CD4-positive, alpha-beta T cell treated with Interleukin-6 at 100 ng/mL for 8 hours (primary cell): ENCODE measurements at places on chromosomes 2 and 18.
A peak's percentile ranks its signal among the peaks of the same experiment; 100 is the strongest.

- DNase-seq = no peak
Measured at GRCh38 chr2:18656048-18656447, 66.7 kb upstream of the NT5C1B start.

DNA sequence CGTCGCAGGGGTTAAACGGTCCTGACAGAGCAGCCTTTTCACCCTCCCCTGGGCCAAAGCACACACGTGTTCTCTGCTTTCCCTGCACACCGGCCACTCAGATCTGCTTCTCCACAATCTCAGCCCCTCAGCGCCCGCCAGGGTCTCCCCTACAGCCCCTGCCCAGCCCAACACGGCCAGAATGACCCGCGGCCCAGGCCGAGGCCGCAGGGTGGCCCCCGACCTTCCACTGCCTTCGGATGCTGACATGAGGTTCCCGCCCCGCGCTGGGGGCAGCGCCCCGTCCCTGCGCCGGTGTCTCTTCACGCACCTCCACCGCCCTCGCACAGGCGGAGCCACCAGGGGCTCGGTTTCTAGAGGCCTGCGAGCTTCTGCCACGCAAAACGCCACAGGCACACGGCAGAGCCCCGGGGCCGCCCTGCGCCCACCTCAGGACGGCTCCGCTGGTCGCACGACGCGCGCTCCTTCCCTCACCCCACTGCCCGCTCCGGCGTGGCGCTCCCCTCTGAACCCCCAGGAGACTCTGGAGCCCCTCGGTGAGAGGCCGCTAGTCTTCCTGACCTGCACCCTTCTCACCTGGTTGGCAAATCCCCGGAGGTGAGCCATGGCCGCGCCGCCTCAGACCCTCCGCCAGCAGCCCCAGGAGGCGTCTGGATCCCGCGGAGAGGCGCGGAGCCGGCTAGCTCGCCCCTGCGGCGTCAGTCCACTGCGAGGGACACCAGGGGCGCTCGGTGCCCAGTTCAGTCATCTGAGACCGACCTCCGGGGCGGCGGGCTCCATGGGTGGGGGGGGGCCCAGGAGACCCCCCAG lies 749 bp downstream of the STK25 start:
- DNase-seq = no peak

GRCh38 chr2:215900843-215901242 lies 112.5 kb downstream of the MREG start:
- DNase-seq = no peak

- no peak for DNase-seq
Measured at GRCh38 chr18:12776821-12777471, 74.1 kb downstream of the PSMG2 start.

GRCh38 chr18:45379903-45380302 lies 235.4 kb upstream of the SLC14A2 start:
- no peak for DNase-seq

GRCh38 chr18:6221602-6222014 lies 193.1 kb downstream of the L3MBTL4 start:
- DNase-seq = no peak

DNA sequence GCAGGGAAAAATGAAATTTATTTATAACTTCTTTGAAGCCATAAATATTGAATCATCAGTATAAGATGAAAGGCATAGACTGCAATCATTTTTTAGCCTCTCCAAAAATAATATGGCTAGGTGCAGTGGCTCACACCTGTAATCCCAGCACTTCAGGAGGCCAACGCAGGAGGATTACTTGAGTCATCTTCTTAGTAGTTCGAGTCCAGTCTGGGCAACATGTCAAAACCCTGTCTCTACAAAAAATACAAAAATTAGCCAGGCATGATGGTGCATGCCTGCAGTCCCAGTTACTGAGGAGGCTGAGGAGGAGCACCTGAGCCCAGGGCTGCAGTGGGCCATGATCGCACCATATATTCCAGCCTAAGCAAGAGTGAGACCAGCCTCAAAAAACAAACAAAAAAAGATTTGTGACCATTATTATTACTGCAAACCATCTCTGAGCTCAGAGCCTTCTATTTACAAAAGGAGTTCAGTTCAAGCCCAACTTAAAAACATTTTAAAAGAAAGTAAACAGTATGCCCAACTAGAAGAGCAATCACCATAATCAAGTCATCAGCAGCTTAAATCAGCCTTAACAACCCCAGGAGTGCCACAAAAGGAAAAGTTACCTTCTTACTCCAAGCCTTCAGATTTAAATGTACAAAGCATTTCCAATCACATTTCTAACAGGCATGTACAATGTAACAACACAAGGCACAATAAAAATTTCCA lies 37.5 kb downstream of the KCNG3 start:
- DNase-seq = no peak

GRCh38 chr2:26352892-26353291 lies 6.3 kb upstream of the ADGRF3 start:
- DNase-seq = no peak

- no peak for DNase-seq
Measured at GRCh38 chr2:16334886-16335603, 330.6 kb downstream of the CYRIA start.

GRCh38 chr2:52956766-52957165 lies 810.8 kb upstream of the CHAC2 start:
- DNase-seq = no peak

DNA sequence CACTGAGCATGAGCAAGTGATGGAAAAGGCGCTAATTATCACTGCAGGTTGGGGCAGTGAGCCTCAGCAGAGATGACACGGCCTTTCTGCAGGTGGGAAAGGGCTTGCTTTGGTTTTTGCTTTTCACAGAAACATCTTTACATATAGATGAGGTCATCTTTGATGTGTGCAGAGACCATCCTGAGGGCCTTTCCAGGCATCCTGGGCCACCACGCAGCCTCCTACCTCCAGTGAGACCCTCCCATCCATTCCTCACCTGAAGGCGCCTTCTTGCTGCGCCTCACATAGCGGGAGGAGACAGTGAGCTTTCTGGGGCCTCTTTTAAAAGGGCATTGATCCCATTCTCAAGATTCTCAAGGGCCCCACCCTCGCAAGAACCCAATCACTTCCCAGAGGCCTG lies 235.3 kb upstream of the RAB6C start:
- DNase-seq = no peak

DNA sequence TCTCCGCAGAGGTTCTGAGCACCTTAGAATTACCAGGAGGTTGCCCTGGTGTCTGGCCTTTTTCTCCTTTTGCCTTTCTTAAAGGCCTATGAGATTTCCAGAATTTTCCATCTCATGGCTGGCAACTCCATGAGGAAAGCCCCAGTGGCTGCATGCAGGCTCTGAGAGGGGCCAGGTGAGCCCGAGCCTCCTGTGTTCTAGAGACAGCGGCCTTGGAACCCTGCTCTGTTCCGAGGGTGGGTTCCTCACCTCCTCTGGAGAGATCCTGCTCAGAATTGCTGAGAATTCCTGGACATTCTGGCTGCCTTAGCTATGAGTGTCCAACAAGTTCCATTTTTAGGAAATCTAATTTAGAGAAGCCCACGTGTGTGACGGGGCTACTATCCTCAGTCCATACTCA lies 35.7 kb upstream of the HPCAL1 start:
- DNase-seq = no peak

DNA sequence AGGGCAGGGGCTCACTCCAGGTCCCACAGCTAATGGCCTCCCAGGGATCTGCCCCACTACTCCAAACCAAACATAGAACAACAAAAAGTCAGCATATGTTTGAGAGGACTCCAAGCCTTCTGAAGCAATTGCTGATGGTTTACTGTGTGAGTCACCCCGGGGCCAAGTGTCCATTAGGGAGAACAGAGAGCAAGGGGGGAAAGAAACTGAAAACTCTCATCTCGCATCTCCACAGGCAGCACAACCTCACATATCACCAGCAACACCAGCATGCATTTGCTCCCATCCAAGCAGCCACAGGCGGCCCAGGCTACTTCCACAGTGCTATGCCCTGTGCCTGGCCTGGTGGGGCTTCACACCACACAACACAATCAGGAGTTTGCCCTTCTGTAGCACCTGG lies 39.1 kb downstream of the CYRIA start:
- DNase-seq = no peak

GRCh38 chr2:28344756-28345373 lies 47.8 kb upstream of the FOSL2 start:
- DNase-seq = no peak

DNA sequence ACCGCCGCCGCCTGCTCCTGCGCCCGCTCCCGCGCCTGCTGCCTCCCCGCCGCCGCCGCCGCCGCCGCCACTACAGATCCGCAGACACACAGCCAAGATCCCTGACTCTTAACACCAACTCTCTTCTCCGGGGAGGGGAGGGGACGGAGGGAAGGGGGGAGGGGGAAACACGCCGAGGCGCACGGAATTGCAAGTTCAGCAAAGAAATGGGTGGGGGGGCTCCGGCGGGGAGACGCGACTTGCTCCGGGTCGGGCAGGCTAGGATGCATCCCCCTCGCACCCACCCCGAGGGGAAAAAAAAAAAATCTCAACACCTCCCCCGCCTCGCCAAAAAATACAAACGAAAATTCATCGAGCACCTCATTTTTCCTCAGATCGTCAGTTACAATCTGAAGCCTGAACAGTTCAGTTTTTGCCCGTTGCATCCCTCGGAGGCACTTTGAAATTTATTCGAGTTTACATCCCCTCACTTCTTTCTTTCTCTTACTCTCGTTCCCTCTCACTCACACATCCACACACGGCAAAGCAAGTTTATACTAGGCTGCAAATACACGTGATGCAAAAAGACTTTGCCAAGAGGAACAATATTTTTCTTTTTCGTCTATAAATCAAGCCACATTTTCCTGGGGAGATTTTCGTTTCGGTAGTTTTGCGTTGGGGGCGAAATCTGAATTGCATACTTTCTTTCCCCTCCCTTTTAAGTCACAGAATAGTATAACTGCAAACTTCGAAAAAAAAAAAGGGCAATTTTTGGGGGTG lies at the start of gene TCF4:
TSS of gene TCF4 (minus strand) at position 82 of the 759 bp plus-strand sequence. CDS start 1,076 bp downstream, outside the sequence.
- DNase-seq = no peak

GRCh38 chr2:133378928-133379549 lies 189.2 kb downstream of the NCKAP5 start:
- no peak for DNase-seq

DNA sequence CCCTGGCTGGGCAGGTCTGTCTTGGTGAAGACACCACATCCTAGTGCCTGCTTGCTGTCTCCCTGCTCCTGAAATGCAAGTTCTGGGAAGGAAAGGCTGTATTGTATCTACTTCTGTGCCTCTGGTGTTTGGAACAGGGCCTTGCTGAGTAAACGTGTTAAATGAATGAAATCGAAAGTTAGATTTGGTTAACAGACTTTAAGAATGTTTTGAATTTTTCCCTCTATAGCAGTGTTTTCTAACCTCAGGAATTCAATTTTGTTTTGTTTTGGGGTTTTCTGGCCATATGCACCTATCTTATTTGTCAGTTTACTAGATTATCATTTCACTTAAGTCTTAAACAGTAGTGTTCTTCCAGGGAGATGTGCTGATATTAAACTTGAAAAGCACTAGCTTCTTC lies 20.7 kb downstream of the FARP2 start:
- DNase-seq = no peak

DNA sequence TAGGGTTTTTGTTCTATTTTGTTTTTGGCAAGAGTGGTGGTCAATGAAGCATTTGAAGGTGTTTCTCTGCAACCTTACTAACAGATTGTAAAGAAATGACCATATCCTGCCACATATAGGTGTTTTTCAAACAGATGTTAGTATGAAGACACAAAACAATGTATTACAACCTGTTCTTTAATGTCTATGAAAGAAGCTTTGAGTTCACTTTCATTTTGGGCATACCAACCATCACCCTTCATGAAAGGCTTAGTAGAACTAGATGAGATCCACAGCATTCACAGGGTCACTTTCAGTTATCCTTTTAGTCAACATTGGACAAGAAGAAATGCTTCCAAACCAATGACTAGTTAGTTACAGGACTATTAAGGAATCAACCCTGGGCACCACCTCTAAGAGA lies 95.1 kb downstream of the EHBP1 start:
- DNase-seq = no peak

- DNase-seq = no peak
Measured at GRCh38 chr18:61694236-61694635, 198.6 kb downstream of the RNF152 start.

GRCh38 chr2:135257383-135258090 lies 205.4 kb downstream of the RAB3GAP1 start:
- no peak for DNase-seq

DNA sequence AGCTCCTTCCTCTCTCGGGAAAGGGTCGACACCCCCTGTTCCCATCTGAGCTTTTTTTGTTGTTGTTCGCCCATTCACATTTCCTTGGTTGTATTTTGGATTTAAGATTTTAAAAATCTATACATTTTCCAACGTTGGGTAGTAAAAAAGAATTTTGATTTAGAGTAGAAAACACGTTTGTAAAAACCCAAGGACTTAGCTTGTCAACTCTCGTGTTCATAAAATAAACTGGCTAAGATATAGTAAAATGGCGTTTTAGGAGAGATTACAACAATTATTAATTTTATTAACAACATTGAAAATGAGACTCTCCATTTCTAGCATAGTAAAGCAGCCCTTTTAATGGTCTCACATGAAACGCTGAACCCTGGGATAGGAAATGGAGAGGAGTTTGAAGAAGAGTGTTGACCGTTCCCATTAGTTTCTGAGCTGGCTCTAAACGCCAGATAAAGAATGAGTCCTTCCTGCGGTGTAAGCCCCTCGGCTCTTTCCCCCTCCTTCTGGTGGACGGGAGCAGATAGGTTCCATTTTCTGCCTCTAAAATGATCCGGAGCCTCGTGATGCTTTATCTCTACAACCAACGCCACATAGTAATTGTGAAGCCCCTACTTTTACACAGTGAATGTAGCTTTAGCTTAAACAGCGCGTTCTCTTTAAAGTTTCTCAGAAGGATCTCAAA lies 24.0 kb upstream of the ZNF516 start:
- no peak for DNase-seq

DNA sequence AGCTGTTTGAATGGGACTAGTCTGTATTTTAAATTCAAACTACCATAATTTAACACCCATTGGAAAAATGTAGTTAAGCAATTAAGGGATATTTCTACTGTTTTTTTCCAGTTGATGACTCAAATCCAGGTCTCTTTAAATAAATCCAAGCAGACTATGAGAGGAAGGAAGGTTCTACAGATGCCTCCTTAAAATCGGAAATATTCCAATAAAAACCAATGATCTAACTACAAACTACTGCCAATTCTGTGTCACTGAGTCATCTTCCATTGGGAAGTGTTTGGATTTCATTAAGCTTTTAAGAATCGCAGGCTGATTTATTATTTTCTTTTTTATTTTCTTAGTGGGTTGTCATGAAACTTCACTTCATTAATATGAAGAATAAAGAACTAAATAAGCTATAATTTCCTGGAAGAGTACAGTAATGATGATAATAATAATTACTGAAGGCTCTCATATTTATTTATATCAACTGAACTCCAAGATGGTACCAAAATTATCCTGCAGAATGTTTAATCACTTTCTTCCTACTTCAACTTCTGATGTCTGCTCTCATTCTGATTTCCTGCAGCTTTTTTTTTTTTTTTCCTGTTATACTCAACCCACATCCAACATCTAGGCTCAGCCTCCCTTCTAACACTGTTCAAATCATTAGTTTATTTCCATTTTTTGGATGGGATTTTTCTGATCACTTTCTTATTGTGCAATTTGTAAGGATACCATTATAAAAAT lies 166.3 kb upstream of the FN1 start:
- no peak for DNase-seq

- DNase-seq = no peak
Measured at GRCh38 chr2:173346035-173346434, 8.6 kb upstream of the CDCA7 start.

GRCh38 chr2:13121096-13121495 lies 404.4 kb downstream of the TRIB2 start:
- DNase-seq = no peak

- peak; percentile 23 for DNase-seq
Measured at GRCh38 chr2:1140389-1141003, 189.8 kb downstream of the SNTG2 start.

GRCh38 chr2:25497918-25498407 lies 156.2 kb upstream of the DNMT3A start:
- DNase-seq = no peak

- no peak for DNase-seq
Measured at GRCh38 chr2:205758051-205758450, 75.8 kb downstream of the NRP2 start.
